Stimulated activated CD4-positive, alpha-beta T cell treated with anti-CD3 and anti-CD28 coated beads, Interleukin-15, amount 100 ng/mL, for 1 hour (primary cell): ENCODE measurements at places on chromosomes 3 and 15.

DNA sequence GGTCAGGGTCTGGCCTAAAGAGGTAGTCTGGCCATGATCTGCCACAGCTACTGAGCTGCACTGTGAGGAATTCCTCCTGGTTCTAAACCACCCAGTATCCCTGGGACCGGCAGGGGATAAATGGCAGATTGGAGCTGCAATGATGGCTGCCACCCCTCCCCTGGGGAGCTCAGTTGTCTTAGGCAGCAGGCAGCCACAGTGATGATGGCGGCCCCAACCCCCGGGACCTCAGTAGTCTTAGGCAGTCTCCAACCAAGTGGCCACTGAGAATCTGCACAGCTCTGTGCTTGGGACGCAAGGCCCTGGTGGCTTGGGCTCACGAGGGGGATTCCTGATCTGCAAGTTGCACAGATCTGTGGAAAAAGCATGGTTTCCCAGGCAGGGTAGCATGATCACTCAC lies 68.1 kb downstream of the STRIT1 start:
- no peak for DNase-seq

DNA sequence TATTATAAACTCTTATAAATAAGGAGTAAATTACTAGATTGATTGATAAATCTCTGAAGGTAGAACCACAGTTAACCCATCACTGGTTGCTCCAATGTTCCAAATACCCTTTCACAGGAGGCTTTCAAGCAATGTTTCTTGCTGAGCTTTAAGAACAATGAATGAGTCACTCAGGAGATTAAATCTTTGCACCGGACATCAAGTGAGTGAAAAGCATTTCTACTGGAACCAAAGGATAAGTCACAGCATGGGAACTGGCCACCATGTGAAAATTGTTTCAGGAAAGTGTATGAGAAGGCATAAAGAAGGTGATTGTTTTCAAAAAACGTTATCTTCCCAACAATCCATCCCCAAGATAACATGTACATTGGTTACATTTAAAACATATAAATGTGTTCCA lies 90.6 kb downstream of the CNTN3 start:
- no peak for DNase-seq

DNA sequence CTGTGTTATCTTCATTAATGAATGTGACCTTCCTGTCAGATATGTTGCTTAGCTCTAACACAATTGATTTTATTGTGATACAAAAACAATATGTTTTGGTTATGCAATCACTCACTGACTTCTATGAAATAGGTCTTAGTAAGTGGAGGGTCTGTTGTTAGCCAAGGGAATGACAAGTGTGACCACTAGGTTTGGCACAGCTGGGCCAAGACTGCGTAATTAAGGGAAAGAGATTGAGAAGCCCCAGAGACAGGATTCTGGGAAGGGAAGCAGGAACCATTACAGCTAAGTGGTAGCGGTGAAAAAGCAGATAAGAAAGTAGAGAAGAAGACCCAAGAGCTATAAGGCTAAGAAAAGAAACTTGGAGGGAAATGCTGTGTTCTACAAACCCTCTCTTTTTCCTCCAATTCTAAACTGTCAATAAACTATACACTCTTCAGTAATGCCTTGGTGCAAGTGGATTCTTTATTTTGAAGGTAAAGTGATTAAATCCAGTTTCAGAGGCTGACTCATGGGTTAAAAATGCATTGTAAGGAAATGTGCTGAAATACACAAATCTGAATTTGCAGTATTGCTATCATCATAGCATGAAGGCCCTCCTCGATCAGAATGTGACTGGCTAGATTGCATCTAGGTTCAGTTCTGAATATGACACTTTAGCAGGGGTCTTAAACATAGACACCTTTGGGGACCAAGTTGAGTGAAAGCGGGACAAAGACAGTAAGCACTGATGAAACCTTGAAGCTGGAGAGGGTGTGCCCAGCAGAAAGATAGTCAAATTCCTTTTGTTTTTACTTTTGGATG lies 26.1 kb downstream of the KCNMB2 start:
- no peak for DNase-seq

DNA sequence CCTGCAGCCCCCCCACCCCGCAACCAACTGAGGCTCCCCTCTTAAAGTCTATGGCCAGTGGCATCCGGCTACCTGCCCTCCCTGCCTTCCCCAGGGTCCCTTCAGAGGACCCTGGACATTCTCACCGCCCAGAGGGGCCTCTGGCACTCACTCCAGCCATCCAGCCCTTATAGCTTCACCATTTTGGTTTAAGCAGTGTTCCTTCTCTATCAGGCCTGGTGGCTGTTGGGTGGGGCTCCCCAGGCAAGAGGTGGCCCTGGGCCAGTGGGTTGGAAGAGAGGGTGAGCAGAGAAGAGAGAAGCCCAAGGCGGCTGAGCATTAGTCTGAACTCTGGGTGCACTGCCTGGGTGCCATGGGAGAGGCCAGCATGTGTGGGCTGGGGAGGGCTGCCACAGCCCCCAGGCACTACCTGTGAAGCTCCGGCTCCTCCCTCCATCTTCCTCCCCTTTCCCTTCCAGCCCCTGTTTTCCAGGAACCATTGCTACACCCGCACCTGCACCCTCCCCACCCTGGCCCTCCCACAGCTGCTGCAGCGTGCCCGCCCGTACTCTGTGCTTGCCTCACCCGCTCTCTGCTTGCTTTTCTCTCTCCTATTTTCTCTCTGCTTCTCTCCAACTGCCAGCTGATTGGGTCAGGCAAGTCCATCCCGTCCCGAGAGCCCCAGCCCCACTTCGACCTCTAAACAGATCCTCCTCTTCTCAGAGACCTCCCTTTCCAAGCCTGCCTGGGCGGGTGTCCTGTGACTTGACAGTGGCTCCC lies 168.2 kb downstream of the TBC1D2B start:
- no peak for DNase-seq

GRCh38 chr15:98787936-98788757 lies 139.8 kb downstream of the IGF1R start:
- DNase-seq: no peak

DNA sequence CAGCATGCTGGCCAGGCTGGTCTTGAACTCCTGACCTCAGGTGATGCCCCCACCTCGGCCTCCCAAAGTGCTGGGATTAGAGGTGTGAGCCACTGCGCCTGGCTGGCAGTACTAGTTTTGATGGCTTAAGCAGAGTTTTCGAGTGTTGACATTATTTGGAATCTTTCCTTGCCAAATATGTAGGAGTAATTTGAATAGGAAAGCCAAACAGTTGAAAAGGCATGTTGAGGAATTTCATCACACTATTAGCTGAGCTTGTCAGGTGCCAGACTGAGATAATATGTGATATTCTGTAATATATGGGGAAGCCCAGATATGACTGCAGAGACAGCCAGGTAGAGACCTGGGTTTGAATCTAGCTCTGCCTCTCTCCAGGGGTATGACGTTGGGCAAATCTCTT lies 109.3 kb downstream of the SV2B start:
- no peak for DNase-seq

- no peak for DNase-seq
These were observed 142.8 kb downstream of the IGF1R start for GRCh38 chr15:98791046-98791701.

- DNase-seq: peak; percentile 11
These were observed 777 bp downstream of the GPR160 start for GRCh38 chr3:170038434-170039110.

DNA sequence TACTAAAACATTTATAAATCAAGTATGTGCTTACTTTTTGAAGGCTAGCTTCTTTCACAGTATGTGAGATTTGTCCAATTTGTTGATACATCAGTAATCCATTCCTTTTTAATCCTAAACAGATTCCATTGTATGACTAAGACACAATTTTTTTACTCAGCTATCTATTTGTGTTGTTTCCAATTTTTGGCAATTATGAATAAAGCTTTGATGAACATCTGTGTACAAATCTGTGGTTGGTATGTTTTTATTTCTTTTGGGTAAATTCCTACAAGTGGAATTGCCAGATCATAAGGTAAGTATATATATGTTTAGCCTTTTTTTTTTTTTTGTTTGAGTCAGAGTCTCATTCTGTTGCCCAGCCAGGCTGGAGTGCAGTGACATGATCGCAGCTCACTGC lies 56.2 kb upstream of the VEPH1 start:
- DNase-seq: no peak

DNA sequence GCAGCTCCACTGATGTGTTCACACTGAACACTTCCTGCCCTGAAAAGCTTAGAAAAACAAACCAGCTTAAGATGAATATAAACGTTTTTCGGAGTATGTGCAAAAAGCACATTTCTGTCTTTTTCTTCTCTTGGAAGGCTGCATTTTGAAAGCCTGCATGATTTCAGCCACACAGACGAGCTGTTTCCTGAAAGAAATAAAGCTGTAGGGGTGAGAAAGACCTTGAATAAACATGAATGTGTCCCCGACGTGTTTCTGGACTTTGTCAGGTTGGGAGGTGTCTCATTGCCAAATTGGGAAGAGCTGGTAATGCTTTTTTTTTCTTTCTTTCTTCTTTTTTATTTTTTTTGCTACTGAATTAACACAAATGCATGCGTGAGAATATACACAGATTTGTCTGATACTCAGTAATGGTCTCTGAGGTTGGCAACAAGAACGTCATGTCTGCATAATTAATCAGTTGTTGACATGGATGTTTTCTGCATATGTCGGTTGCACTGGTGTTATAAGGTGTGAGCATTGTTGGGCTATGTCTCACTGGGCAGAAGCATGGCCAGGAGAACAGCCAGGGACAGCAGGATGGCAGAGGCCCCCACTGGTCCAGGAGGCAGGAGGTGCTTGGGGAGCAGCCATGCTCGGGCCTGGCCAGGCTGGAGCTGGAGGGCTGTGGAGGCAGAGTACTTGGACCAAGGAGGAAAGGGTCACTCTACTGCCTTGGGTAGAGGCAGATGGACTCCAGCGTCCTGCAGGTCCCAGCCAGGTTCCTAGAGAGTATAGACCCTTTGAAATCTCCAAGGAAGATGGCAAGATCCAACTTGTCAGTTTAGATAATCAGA lies 39.0 kb downstream of the ADAMTSL3 start:
- no peak for DNase-seq

GRCh38 chr3:132231633-132232032 lies 85.6 kb upstream of the ACP3 start:
- no peak for DNase-seq

DNA sequence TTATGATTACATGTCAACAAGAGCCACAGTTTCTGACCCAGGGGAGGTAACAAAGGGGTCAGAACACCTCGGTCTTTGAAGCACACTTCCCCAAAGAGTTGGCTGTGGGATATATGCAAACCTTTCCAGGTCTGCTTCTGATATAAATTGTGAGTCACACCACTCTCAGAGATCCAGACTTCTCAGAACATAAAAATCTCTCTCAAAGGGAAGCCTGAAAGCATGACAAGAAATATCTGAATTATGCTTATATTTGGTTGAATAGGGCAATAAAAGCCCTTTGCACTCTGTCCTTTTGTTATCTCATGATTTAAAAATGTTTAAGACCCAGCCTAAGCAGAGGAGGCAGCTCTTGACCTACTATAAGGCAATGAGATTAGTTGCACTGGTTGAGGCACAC lies 56.8 kb downstream of the MYH15 start:
- DNase-seq: no peak

DNA sequence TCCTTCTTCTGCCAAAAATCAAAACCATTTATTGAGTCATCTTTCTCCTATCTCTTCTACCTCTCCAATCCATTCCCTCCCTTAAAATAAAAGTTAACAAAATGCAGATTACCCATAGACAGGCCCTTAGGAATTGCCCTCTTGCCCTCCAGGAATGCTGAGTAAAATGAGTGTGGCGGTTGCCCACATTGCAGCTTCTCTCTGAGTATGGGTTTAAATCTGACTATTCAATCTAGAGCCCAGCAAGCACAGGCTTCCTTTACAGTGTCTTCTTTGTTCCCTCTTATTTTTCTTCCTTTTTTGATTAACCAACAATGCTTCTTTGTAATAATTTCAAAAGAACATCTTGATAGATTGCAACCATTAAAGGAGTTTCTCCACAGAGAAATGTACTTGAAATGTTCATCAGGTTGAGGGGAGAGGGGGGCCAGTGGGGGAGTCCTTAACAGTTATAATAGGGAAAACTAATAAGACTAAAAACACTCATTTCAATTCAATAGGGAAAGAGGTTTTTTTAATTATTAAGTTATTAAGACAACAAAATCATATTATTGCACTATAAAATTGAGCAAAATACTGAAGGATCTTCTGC lies 135.3 kb upstream of the LMCD1 start:
- DNase-seq: no peak

DNA sequence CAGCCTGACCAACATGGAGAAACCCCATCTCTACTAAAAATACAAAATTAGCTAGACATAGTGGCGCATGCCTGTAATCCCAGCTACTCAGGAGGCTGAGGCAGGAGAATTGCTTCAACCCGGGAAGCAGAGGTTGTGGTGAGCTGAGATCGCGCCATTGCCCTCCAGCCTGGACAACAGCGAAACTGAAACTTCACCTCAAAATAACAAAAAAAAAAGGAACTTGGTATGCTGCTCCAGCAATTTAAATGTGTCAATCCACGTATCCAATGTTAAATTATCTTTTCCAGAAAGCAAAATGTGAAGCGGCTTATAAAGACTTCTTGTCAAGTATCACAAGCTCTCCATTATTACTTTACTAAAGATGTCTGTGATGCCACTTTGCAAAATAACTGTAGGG lies 9.9 kb upstream of the ARIH1 start:
- DNase-seq: no peak

DNA sequence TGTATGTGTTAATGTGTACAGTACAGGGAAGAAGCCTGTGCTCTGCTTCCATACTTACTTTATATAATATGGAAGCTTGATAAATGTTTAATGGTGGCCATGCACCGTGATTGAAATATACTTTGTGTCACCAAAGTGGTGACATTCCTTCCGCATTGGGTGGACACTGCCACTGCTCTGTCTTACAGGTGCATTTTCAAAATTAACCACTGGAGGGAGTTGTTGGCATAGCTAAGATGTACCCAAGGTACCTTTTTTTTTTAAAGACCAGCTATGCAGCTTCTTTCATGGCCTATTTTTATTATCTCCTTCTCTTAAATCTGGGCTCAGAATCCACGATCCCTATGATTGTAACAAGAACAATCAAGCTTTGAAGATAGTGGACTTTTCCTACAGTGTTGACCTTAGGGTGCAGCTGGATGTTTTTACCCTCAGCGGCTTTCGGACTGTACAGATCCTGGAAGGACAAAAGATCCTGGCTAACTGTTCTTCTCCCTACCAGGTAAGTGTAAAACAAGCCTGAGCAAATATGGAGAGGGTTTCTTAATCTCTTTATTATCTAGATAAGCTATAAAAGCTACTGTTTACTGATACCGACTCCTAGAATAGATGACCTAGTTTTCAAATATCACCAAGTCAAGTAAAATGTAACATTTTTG lies 21.6 kb upstream of the PAK6 start:
- DNase-seq: no peak

GRCh38 chr15:68830141-68830785 lies 9.6 kb upstream of the ANP32A start:
- no peak for DNase-seq

- DNase-seq: no peak
These were observed 50.0 kb downstream of the AMOTL2 start for GRCh38 chr3:134323966-134324962.

GRCh38 chr15:70244978-70245542 lies 147.3 kb upstream of the TLE3 start:
- no peak for DNase-seq

GRCh38 chr15:28246605-28247004 lies 75.4 kb downstream of the HERC2 start:
- DNase-seq: no peak

GRCh38 chr3:13825311-13825579 lies 54.6 kb downstream of the WNT7A start:
- DNase-seq: no peak

GRCh38 chr15:89301304-89302089 lies 33.1 kb downstream of the POLG start:
- DNase-seq: no peak
